A172 (cell line): ENCODE measurements at places on chromosomes 1 and 21. TPM values are rescaled to one million over a fixed set of nuclear protein-coding genes. Genes with fewer than 3 reads are reported as not detected.
A peak's percentile ranks its signal among the peaks of the same experiment; 100 is the strongest.

DNA sequence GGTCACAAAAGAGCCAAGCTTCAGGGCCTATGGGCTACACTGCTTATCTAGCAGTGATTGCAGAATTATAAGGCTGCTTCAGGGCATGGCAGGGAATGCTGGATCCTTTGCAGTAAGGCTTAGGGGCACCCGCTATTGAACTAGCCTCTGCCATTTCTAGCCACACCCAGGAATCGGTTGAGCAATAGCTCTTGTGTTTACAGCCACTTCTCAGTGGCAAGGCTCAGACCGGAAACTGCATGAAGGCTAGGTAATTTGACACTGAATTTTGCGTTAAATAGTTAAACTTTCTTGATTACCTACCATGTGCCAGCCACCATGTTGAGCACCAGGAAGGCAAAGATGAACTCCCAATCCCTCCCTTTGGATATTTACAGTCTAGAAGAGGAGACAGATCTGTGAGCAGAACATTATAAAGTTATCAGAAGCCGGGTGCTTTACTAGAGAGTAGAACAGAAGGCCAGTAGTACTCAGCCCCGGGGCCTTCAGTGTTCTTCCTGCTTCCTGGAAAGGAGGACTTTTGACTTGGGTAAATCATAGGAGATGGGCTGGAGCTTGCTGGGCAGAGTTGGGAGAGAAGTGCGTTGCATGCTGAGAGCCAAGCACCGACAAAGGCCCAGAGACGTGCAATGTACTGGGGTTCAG, 98.6 kb upstream of the LPGAT1 start:
- DNase-seq = no peak

- DNase-seq = no peak
Measured at GRCh38 chr1:221655766-221656305, 86.1 kb downstream of the DUSP10 start.

DNA sequence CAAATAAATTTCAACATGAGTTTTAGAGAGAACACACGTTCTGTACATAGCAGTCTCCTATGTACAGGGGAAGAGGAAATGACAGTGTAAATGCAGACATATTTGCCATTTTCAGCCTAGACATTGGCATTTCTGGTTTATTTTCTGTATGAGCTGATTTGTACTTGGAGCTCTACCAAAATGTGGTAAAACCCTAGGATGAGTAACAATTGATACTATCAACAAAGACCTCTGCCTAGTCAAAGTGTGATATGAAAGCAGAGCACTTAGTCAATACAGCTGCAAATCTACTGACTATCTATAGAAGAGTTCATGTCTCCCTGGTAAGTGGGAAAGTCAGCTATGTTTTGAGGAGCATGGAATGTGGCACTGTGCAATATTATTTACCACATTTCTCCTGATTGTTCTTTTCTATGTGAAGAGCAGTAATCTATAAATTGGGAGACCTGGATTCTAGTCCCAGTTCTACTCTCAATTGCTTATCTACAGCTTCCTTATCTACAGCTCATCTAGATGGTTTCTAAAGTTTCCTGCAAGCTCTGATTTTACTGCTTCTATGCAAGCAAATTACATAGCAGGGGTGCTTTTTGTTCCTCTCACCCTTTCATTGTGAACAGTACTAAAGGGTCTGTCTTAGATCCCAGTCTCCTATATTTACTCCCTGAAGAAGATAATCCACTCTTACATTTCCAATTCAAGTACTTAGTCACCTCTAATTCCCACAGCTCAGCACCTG, 334.2 kb downstream of the NTNG1 start:
- DNase-seq = no peak

GRCh38 chr1:173202424-173203145, 4.5 kb downstream of the TNFSF4 start:
- DNase-seq = peak; percentile 86

The STX12 gene
- total RNA-seq = 18.9 and 22.8 TPM in 2 replicates

The CFAP141 gene
- not detected in 2 replicates for total RNA-seq
